ENCODE measurements at places on chromosomes 1 and 21. TPM values are rescaled to one million over a fixed set of nuclear protein-coding genes. Genes with fewer than 3 reads are reported as not detected.

The NHLH1 gene
- not detected for total RNA-seq

The PROK1 gene
- not detected for total RNA-seq

The YY1AP1 gene
- total RNA-seq = 61.7 TPM

- DNase-seq = peak; percentile 63
- H3K4me1 ChIP-seq = no peaks in the 10 kb centered on the region
- no peak overlapping the region for H3K4me3 ChIP-seq
- no peaks in the 10 kb centered on the region for H3K27me3 ChIP-seq
These were observed 79.5 kb downstream of the BEND5 start for GRCh38 chr1:48697066-48697707.

DNA sequence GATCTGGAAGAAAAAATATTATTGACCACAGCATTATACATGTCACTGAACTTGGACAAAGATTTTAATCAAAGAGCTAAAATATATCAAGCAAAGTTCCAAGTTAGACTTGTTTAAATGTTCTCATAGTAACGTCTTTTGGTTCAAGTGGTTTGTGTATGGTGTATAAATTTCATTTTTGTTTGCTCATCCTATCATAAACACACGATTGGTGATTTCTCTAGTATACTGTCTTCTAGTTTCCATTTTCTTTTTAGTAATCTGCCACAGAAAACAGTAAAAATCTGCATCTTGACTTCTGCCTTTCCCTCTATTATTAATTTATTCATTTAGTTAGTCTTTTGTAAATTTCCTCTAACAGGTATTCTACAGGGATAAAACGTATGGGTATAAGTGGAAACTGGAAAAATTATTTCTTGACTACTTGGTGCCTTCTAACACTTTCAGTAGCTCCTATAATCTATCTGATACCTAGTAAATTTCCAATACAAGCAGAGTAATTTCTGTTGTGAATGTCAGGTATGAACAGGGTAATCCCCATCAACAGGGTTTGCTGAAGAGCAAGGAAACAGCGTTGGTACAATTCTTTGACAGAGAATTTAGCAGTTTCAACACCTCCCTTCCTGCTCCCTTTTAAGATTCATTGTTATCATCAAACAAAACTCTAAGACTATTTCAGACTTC is 268.0 kb downstream of the PTPRC start:
- no peak overlapping the region for H3K4me3 ChIP-seq
- H3K36me3 ChIP-seq = no peaks in the 10 kb centered on the region
- no peak for DNase-seq
- H3K27me3 ChIP-seq = no peaks in the 10 kb centered on the region
- H3K4me1 ChIP-seq = peaks cover 3% of the 10 kb centered on the region
- H3K27ac ChIP-seq = no peak overlapping the region

DNA sequence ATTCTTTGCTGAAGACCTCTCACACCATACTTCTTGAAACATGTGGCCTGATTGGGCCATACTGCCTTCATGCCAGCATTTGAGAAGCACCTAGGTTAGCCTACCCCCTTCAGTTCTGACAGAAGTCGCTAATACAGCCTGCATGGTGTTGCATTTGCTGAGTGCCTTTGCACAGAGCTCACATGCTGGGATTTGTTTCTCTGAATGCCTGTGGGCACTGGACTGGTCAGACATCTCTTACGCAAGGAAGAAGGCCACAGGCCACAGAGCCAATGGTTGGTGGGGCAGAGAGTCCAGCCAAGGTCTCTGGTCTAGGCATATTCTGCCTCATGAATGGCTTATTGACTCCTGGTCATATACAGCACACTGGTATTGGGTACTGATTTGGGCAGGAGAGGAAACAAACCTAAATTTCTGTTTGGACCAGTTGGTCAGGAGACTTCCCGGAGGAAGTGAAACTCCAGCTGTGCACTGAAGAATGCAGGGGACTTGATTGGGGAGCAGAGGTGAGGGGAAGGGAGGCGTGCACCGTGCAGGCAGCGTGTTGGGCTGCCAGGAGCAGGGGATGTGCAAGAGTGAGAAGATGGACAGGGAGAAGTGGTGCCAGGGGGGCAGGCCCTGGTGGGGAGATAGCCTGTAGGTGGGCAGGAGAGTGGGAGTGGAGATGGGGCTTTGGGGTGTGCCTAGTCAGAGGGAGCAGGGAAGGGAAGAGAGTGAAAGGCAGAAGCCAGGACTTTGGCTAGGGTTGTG is 18.1 kb downstream of the URB2 start:
- H3K4me1 ChIP-seq = no peaks in the 10 kb centered on the region
- no peak overlapping the region for H3K27ac ChIP-seq
- no peaks in the 10 kb centered on the region for H3K27me3 ChIP-seq
- peaks cover 11% of the 10 kb centered on the region for H3K36me3 ChIP-seq

GRCh38 chr1:183609759-183610452 is 19.6 kb upstream of the NCF2 start:
- no peak overlapping the region for H3K4me3 ChIP-seq
- no peaks in the 10 kb centered on the region for H3K27me3 ChIP-seq
- peaks cover 8% of the 10 kb centered on the region for H3K4me1 ChIP-seq
- H3K36me3 ChIP-seq = no peaks in the 10 kb centered on the region

DNA sequence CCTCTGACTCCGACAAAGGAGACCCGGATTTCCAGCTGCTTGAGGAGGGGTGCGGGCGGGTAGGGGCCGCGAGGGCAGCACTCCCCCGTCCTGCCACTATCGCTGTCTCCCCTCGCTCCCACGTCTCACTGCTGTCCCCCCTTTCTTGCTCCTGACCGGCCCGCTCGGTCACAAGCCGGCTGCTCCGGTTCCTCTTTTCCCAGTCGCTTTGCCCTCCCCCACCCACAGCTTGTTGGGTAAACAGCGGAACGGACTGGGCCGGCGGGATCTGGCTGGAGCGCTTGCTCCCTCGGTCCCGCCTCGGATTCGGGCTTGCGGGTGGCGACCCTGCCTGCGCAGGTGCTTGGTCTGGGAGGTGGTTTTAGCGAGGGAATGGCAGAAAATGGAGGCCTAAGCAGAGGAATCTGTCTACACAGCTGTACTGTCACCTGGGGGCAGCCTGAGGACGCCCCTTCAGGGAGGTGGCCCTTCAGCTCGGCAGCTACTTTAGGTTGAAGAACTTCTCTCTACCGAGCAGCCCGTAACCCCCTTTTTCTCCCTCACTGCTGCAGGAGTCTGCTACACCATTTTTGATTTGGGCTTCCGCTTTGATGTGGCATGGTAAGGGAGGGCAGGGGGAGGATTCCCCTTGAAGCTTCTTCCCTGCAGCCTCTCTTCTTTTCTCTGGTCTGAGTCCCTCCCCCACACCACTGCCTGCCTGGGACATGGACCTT is 645 bp downstream of the ATP6V0B start:
- no peaks in the 10 kb centered on the region for H3K27me3 ChIP-seq
- DNase-seq = peak; percentile 80
- peaks cover 13% of the 10 kb centered on the region for H3K36me3 ChIP-seq
- H3K4me3 ChIP-seq = peak overlapping the region; percentile 50
- peaks cover 36% of the 10 kb centered on the region for H3K4me1 ChIP-seq
- H3K27ac ChIP-seq = peak overlapping the region; percentile 84

Data from thyroid gland (tissue), 4 donors.